ENCODE measurements at places on chromosomes 4 and X. TPM values are rescaled to one million over a fixed set of nuclear protein-coding genes. Genes with fewer than 3 reads are reported as not detected.
A peak's percentile ranks its signal among the peaks of the same experiment; 100 is the strongest.

AFF2 gene
- total RNA-seq = 1.1 TPM

GAR1 gene
- total RNA-seq = not detected

AKAP4 gene
- not detected for total RNA-seq

REST gene
- 78.6 TPM for total RNA-seq

GLRA2 gene
- total RNA-seq = not detected

TMEM31 gene
- total RNA-seq = not detected

PPBP gene
- not detected for total RNA-seq

NPY5R gene
- total RNA-seq = 0.55 TPM

RBM47 gene
- total RNA-seq = 207 TPM

SHROOM3 gene
- 84.0 TPM for total RNA-seq

TRIML1 gene
- not detected for total RNA-seq

MAGEA3 gene
- not detected for total RNA-seq

MAGEA8 gene
- not detected for total RNA-seq

GYG2 gene
- 5.4 TPM for total RNA-seq

DNA sequence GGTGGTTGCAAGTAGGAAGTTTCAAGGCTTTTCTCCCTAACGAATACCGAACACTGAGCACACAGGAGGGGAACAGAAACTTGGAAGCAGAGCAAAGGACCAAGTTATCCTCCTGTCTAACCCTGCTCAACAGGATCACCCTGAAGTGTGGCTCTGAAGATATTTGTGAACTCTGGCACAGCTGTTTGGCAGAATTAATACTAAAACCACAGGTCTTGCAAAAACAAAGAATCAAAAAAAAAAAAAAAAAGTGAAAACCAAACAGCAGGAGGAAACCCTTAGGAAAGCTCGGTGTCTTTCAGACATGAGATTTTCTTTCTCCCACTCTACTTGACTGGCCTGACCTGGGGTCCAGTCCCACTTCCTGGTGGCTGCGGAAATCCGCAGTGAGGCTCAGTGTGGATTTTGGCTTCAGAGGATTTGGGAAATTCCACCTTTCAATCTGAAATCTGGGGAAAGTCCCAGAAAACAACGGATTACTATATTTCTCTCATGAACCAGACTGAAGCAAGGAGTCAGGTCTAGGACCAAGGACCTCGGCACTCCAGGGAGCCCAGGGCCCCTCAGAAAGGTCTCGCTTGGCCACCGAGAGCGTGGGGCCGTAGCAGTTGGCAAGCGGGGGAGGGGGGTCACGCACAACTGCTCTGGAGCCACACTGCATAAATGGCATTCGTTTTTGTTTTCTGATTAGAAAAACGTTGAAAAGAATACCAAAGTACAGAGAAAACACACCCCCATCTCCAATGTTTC, 867 bp downstream of the TIFA start:
- no peak for DNase-seq

DNA sequence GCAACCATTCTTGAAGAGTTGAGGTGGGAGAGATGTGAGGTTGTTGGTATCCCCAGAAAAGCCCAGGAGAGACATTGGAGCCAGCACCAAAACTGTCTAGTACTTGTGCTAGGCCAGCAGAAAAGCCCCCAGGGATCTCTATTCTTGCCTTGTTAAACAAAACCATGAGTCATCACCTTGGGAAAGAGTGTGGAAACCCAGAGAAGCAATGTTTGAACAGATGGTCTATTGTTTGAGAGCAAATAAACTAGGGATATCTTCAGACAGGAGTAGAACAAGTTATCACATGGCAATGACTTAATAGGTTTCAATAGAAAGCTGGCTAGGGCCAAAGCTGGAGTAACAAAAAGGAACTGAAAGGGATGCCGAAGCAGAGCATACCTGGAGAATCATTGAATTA, 195.7 kb upstream of the CASK start:
- no peak for DNase-seq

- DNase-seq = peak; percentile 34
These were observed 44.9 kb downstream of the JADE1 start for GRCh38 chr4:128854433-128854832.

- DNase-seq = peak; percentile 31
These were observed 601 bp upstream of the FGFBP2 start for GRCh38 chr4:15963576-15963975.

DNA sequence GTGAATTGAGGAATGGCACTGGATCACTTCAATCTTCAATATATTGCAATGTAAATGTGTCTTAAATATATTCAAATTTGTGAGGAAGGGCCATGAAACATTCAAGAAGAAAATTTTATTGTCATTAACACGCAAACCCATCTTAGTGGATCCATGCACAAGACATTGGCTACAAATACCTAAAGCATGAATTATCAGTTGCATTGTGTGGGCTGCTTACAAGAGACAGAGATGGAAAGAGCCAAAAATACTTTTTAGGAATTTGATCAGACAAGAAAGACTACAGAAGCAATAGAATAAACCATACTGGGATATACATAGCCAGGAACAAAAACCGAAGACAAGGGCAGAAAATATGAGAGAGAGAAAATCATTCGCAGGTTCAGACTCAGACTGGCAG, 616.2 kb upstream of the GRIA3 start:
- no peak for DNase-seq

DNA sequence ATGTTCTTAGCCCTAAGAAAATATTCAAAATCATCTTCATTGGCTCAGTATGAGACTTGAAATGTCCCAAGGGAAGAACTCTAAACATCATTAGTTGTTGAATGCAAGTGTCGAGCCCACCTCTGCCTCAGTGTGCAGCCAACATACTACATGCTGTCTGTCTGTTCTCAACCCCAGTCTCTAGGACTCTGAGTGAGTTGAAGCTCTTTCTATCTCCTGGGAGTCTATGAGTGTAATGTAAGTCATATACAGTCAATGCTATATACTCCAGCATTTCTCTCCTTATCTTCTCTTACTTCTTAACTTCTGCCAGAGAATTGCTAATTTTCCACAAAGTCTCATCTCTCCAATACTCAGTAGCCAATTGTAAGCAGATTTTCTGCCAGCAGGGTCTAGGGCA, 61.3 kb downstream of the SPATA18 start:
- no peak for DNase-seq

GRCh38 chr4:143512978-143513313, 556 bp upstream of the SMARCA5 start:
- no peak for DNase-seq

GRCh38 chrX:136215559-136215958, 35.6 kb downstream of the MAP7D3 start:
- DNase-seq = no peak

GRCh38 chrX:155745792-155746191, 133.0 kb upstream of the TMLHE start:
- DNase-seq = peak; percentile 85

- DNase-seq = peak; percentile 39
These were observed 821 bp downstream of the ASMTL start for GRCh38 chrX:1451661-1452515.

GRCh38 chr4:23789762-23790161, 100.1 kb downstream of the PPARGC1A start:
- no peak for DNase-seq

DNA sequence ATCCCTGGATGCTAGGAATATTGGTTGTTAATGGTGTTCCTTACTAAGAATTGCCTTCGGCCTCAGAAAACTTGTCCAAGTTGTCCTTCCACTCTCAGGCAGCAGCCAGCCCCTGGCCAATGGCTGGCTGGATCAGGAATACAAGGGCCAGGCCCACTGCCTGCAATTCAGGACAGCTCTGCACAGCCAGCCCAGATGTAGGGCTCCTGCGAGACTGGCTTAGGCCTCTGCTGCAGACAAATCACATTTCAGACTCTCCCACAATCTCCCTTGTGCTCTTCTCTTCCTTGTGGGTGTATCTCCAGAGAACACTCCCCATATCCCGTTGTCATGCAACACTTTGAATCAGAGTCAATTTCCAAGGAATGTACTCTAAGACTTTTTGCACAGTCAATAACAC, 747.6 kb upstream of the FTHL17 start:
- no peak for DNase-seq

GRCh38 chrX:19740744-19741143, 146.7 kb downstream of the SH3KBP1 start:
- no peak for DNase-seq

DNA sequence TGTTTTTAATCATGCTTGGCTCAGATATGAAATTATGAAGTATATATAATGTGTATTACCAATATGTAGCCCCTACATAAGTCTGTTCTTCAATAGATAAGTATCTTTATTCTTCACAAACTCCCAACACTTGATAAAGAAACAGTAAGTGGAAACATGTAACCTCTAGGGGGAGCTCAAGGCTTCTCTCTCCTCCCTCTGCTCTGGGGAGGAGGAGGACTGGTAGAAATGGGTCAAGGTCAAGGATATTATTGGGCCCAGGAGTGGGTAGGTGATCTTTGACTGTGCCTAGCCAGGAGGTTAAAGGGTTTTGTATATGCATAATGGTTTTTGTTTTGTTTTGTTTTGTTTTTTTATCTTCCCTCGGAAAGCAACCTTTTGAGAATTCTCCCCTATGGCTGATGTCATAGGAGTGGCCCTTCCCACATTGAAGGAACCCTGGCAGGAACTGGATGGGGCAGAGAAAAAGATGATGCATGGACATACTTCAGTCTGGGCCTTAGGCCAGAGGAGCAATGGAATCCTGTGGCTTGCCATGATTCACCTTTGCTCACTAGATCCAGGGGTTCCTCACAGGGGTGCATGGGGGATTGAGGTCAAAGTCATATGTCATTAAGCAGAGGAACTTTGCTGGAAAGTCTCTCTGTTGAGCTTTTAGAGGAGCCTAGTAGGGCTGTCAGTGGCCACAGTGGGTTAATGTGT, 460.3 kb downstream of the MID1IP1 start:
- no peak for DNase-seq

- no peak for DNase-seq
These were observed 6.9 kb upstream of the HDAC6 start for GRCh38 chrX:48794911-48795515.

DNA sequence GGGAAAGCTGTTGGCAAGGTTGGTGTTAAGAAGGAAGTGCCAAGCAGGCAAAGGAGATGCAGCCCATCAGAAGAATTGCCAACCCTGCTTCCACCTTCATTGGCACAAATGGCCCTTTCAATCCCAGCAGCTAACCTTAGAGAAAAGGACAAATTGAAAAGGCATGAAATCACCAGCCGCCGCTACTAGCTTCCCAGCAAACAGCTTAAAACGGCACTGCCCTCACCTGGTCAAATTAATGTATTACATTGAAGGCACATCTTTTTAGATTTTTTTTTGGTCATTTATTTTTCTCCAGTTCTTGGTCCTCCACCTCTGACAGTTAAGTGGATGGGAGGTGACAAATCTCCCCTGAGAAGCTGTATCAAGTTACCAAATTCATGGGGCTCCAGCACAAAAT, 51.0 kb upstream of the NHSL2 start:
- peak; percentile 64 for DNase-seq

- DNase-seq = no peak
These were observed 169.2 kb upstream of the LEF1 start for GRCh38 chr4:108337923-108338322.

GRCh38 chr4:61741327-61742096, 541.4 kb downstream of the ADGRL3 start:
- no peak for DNase-seq

DNA sequence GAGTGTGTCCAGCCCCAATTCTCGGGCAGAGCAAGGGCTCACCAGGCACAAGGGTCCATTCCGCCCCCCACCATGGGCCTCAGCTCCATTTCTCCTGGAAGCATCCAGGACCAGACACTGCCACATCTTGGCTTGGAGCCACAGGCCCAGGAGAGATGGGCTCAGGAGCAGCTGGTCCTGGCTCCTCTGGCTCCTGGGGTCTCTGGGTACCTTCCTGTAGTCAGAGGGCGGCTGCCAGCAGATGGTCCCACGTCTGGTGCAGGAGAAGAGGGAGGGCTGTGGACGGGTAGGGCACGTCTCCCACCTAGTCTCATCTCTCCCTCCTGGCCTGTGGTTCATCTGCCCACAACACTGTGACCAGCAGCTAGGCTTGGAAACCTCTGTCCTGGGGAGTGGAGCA, 8.0 kb downstream of the ATP2B3 start:
- no peak for DNase-seq

- peak; percentile 42 for DNase-seq
These were observed 65.8 kb downstream of the RASGEF1B start for GRCh38 chr4:81405900-81406401.

Measured in stomach (tissue), 19 donors.